ENCODE measurements at places on chromosomes 2 and 18.

GRCh38 chr18:31302991-31303390, 15.0 kb upstream of the DSG1 start:
- no peak for DNase-seq

- no peak for DNase-seq
These were observed 86.3 kb downstream of the FSHR start for GRCh38 chr2:49067971-49068370.

GRCh38 chr2:27581417-27582128, 1.3 kb upstream of the ZNF512 start:
- no peak for DNase-seq

- DNase-seq, result no peak
These were observed 143.6 kb downstream of the RTP5 start for GRCh38 chr2:242012956-242013764.

DNA sequence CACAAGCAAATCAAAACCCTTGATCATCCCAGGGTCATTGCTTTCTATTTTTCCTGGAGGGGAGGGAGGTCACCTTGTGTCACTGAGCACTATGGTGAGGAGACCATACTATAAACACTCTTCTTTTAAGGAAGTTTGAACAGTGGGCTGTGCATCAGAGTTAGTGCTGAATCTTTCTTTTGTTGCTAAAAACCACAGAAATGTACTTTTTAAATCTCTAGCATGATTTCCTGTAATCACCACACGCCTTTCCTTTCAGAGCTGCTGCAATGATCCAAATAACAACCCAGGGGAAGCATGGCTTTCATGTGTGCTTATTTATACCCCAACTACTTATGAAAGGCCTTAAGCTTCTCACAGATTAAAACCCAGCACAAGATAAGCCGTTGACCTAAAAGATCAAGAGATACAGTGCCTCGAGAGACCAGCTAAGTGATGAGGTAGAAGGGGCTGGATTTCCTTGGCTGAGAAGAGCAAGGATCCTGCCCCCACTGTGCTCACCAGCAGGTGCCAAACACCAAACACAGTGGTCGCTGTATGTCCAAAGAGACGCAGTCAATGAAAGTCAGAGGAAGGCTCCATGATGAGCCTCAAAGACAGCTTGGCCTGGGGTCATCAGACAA, 34.7 kb downstream of the TRABD2A start:
- no peak for DNase-seq

- DNase-seq, result no peak
These were observed 30.5 kb upstream of the RMDN2 start for GRCh38 chr2:37894601-37895000.

DNA sequence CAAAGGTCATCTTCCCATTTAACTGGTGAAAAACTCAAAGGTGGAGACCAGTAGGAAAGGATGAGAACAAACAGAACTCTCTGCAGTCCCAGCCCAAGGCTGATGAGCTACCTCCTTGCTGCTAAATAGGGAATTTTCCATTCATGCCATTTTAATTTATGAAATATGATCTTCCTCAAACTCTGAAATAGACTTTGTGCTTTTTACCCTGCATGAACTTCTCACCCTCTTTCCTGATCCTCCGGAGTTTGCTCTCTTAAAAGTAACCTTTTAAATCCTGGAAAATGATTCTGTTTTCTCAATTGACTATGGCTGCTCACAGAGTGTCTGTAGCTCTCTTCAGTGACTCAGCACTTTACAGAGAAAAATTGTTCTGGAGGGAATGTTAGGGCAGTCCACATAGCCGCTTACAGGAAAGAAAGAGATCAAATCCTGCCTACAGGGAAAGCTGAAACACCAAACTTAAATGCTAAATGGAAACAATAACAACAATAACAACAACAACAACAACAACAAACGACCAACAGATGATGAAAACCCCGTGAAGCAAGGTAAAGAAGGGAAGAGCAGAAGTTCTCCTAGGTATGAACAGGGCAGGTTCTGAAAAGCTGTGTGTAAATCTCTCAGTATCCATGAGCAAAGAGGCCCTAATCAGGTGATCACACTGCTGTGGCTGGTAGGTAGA, 79.8 kb upstream of the SESTD1 start:
- no peak for DNase-seq

DNA sequence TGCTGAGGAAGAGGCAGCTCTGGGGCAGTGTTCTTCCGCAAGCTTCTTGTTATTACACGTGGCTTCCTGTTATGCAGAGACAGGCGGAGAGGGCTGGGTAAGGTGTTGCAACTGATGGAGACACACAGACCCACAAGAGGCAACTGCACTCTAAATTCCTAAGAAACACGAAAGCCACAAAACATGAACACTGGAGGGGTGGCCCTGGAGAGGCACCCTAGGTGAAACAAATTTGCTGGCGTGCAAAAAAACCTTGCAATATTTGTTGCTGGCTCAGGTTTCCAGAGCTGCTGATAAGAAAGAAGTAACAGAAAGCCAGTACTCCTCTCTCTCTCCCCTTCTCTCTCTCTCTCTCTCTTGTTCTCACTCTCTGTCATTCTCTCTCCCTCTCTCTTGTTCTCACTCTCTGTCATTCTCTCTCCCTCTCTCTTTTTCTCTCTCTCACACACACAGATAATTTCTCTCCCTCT, 31.8 kb downstream of the ARHGAP25 start:
- peak; percentile 23 for DNase-seq

GRCh38 chr2:120385355-120386127, 39.6 kb downstream of the INHBB start:
- no peak for DNase-seq

DNA sequence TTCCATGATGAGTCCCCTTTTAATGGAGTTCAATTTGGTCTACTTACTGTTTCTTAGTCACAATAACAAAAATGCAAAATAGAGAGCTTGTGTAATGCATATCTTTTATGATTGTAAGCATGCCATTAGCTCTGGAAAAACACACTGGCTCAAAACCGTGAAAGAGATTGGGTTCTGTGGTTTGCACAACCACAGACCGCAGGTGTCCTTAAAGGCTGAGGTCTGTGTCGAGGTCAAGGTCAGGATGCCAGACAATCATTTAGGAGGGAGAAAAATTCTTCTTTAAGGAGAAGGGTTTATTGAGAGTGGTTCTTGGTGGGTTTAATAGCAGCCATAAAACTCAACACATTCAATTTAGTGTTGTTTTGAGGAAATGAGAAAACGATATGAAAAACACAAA, 487.2 kb downstream of the GALR1 start:
- no peak for DNase-seq

GRCh38 chr2:138716183-138716582, 64.0 kb downstream of the NXPH2 start:
- DNase-seq, result no peak

GRCh38 chr2:171652416-171652785, 34.9 kb upstream of the DYNC1I2 start:
- no peak for DNase-seq

DNA sequence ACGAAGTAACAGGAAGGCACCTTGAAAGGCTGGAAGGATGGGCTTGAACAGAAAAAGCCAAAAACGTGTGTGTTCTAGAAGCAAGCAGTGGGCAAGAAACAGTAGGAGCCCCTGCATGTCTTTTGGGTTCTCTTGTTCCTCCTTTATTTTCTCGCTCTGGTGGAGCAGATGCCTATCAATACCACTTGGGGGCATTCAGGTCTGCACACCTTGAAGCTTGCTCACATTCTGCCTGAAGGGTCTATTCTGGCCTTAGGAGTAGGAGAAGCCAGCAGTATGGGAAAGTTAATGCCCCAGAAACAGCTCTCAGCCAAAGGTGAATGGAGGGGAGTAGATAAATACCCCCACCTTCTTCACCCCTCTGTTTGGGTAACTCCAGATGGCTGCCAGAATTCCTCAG, 204.5 kb downstream of the TXNL1 start:
- DNase-seq, result no peak

DNA sequence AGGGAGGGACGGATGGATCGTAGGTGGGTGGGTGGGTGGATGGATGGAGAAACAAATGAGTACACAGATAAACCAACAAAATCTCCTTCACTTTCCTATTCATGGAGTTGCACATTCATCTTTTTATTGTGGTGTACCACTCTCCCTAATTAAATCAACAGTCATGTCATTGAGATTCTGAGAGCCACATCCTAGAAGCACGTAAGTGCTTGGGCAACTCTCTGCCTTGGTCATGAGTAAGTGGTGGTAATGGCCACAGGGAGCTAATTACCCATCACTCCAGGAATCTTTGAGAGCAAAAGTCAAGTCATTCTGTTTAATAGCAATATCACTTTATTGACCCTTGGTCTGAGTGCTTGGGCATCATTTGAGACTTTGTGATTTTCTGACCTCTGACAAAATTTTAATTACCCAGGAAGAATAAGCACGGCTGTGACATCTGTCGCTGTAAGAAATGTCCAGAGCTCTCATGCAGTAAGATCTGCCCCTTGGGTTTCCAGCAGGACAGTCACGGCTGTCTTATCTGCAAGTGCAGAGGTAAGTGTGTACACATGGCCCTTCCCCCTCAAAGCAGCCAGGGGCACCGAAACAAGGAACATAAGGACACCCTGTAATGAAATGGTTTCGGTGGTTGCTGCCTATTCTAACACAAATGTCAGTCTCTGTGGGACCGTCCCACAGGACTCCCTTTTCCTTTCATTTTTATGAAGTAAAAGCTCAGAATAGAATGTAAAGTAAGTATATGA, 85.9 kb downstream of the FEZ2 start:
- DNase-seq, result no peak

DNA sequence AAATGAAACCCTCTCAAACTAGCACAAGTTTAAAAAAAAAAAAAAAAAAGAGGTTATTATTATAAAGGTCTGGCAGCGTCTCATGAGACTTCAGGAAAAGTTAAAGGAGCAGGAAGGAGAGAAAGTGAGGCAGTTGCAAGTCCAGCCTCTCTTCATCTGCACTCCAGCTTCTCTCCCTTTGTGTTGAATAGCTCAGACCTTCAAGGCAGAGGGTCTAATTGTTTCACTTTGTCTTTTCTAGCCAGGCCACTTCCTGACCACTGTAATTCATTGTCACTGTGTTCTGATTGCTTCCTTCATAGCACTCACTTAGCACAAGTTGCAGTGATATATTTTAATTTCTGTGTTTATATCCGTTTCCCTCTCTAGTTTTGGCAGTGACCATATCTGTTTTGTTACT, 99.9 kb downstream of the SPATS2L start:
- DNase-seq, result no peak

DNA sequence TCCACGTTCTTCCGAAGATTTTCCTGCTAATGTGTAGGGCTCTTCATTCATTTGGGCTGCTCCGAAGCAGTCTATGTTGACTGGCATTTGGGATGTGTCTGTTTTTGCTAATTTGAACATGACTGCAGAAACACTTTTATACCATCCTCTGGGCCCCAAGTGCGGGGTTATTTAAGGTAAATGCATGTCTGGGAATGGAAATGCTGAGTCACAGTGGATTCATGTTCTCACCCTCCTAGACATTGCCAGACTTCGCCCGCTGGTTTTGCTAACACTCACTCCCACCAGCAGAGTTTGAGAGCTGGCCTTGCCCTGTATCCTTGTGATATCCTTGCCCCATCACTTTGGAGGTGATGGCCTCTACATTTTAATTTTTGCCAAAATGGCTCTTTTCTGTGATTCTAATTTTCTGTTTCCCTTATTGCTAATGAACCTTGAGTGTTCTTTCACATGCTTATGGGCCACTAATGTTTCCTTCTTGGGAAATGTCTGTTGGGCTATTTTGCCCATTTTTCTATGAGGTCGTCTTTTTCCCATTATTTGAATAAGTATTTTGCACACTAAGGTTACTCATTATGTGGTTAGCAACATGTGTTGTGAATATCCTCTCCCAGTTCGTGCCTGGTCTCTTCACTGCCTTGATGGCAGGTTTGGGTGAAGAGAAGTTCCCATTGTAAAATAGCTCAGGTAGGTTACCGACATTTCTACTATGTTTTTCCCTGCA, 204.1 kb downstream of the GLI2 start:
- DNase-seq, result no peak

- DNase-seq, result peak; percentile 80
These were observed 69.9 kb downstream of the RHOB start for GRCh38 chr2:20516646-20517341.

All from midbrain (tissue), 1 donor.